ENCODE measurements at places on chromosomes 12 and 14.

DNA sequence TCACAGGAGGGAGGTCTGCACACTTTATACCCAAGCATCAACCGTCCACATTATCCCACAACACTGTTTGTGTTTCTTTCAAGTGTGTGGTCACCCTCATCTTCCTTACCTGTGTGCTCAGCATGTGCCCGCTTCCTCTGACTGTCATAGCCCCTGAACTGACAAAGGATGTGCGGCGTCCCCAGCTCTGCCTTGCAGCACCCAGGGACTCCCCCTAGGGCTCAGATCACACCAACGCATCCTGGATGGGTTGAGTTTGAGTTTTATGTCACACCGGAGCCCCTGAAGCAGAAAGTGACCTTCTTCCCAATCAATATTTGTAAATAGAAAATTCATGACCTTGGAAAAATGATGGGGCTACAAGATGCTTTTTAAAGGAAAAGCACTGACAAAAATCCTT, 770.7 kb upstream of the TMEM132C start:
- no peak for DNase-seq

GRCh38 chr12:9699898-9700605, 30.5 kb downstream of the CLEC2D start:
- no peak for DNase-seq

- DNase-seq: no peak
These were observed 35.9 kb upstream of the PZP start for GRCh38 chr12:9243999-9244649.

DNA sequence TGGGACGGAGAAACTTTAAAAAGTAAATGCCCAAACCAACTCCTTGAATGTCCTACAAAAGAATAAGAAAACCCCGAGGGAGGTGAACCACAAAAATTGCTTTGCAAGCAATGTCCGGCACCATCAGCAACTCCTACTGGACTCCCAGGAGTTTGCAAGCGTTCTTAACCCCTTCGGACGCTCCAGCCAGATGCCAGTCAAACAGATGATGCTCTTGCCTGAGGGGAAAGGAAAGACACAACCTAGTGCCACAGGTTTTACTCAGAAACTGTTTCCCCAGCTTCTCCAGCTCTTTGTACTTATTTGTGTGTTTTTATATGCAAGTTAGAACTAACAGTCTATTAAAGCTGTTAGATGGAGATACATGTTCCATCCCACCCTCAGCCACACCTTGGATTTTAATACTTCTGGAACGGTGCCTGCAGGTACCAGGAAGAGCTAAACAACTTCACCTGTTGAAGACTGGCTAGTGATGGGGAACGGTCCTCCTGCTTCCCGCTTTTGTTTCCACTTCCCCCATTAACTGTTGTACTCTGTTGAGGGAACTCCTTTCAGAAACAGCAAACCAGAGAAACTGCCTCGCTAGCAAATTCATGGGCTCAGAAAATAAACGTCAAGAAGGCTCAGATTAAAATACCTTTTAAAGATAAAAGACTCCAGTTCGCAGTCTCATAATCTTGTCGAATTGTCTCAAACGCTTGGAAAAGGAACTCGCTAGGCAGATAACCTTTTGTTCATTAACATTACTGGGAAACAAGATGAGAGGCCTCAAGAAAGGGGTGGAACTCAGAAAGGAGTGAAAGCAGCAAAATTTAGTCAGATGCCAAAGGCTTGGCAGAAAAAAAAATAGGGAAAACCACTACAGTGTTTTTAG, 1.1 kb upstream of the FERMT2 start:
- DNase-seq: no peak

- DNase-seq: no peak
These were observed 15.3 kb downstream of the KRT2 start for GRCh38 chr12:52636592-52637258.

DNA sequence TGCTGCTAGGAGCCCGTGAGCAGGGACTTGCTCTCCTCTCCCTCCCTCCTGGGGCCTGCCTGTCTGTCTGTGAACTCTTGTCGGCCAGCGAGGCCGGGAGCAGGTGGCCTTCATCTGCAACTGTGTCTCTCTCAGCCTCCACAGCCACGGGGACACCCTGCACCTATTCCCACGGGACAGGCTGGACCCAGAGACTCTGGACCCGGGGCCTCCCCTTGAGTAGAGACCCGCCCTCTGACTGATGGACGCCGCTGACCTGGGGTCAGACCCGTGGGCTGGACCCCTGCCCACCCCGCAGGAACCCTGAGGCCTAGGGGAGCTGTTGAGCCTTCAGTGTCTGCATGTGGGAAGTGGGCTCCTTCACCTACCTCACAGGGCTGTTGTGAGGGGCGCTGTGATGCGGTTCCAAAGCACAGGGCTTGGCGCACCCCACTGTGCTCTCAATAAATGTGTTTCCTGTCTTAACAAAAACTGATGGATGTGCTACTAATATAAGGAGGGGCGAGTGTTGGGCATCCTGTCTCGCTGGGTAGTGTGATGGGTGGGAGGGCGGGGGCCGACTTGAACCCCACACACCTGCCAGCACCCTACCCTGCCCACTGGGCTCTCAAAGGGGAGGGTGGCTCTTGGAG, 34.8 kb downstream of the MEG3 start:
- DNase-seq: peak; percentile 35

DNA sequence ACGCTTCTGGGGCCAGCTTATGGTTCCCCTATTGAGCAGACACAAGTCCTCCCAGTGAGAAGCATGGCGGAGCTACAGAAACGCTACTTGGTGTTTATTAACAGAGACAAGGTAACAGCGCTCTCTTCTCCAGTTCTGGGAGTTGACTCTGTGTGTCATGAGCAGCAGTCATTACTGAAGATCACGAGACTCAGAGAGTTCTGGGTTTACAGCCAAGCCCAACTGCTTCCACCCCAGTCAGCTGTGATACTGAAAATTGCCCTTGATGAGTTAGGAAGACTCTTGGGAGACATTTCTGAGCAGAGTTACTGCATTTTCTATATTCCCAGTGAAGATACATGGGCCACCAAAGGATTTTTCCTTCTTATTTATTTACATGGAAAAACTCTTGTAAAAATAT, 48.6 kb downstream of the CFAP251 start:
- no peak for DNase-seq

DNA sequence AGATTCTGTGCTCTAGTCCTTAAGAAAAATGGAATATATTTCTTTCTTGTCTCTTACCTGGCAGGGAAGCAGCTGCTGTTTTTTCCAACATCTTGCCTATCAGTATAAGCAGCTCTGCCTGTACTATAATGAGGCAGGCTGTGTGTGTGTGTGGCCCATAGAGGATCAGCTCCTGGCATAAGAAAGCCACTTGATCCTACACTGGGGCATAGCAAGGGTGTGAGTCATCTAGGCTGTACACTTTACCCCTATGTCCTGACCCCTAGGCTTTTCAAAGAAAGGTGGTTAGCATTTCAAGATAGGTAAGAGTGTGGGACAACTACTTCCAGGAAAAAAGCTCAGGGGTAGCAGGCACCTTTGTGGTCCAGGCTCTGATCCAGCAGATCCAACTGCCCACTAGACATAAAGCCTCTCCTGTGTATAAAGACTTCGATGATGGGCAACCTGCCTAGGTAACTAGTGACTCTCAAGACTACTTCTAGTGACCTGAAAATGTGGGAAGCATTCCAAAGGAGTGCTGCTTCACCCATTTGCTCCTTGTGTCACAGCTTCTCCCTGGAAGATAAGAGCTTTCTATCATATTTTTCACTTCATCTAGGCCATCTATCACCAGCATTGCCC, 4.9 kb upstream of the SENP1 start:
- no peak for DNase-seq

GRCh38 chr14:92950193-92950540, 27.2 kb downstream of the CHGA start:
- no peak for DNase-seq

GRCh38 chr14:34038358-34039057, 87.6 kb upstream of the EGLN3 start:
- DNase-seq: no peak

DNA sequence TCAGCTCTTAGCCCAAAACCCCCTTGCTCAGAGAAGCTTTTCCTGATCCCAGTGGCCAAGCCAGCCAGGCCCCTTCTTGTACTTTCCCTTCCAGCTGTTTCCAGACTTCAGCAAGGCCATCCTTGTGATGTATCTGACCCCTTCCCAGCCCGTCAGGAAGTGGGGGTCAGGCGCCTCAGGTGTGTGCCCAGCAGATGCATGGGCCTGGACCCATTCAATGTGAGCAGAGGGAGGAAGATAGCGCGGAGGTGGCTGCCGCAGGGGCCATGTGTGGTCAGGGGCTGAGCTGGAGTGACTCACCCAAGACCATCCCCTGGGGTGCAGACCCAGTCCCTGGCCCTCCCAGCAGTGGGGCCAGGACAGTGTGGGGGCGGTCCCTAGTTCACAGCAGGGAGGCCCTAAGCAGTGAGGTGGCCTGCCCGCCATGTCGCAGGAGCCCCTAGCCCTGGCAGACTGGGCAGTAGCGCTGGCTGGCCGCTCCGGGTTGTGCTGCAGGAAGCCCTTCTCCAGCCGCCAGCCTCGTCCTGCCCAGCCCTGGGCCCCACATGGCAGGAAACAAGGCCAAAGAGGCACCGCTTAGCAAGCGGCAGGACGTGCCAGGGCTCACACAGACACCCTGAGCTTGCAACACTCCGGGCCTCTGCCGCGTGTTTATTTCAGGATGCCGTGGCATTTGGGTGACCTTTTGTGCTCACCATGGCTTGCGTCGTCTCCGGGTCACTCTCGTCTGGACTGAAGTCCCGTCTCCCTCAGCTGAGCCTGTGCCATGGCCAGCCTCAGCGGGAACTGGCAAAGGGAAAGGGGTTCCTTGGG, 12.0 kb downstream of the ADSS1 start:
- DNase-seq: peak; percentile 95

DNA sequence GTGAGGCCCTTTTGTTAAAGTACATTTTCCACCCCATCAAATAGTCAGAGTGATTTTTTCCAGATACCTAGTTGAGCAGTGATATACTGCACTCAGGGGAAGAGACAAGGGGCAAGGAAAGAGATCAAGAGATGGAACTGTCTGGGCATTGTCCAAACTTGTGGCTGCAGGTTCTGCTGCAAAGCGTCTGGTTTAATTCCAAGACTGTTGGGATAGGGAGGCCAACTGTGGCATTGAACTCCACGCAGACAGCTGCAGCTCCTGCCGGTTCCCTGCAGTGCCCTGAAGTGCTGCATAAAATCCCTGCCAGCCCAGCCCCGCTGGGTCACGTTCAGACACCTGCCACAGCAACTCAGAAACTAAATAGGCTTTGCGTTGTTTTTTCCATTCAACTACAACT, 30.5 kb downstream of the RPH3A start:
- DNase-seq: no peak

GRCh38 chr12:108477055-108477880, 37.8 kb upstream of the FICD start:
- DNase-seq: no peak

GRCh38 chr12:92676710-92677109, 26.1 kb upstream of the PLEKHG7 start:
- no peak for DNase-seq

GRCh38 chr14:28765831-28766468, 637 bp upstream of the FOXG1 start:
- DNase-seq: no peak

- DNase-seq: no peak
These were observed 16.7 kb upstream of the ERC1 start for GRCh38 chr12:974271-974862.

DNA sequence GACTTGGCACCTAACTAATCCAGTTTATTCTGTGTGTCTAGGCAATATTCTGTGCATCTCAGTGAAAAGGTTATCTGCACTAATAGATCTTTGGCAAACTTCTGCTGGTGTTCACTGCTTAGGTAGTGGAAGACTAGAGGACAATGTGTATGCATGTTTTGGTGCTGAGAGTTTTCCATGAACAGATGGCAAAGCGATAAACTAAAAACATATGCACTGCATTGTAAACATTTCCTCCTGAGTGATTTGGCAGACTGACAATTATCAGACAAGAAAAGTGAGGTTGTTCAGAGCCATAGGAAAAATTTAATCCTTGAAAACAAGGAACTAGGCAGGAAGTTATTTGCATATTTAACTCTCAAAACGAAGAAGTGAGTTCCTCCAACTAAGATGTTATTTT, 400.4 kb downstream of the ATP23 start:
- no peak for DNase-seq

GRCh38 chr12:54394281-54394719, 9.8 kb upstream of the ZNF385A start:
- no peak for DNase-seq

- DNase-seq: no peak
These were observed 311.1 kb upstream of the FKBP4 start for GRCh38 chr12:2483713-2484112.

DNA sequence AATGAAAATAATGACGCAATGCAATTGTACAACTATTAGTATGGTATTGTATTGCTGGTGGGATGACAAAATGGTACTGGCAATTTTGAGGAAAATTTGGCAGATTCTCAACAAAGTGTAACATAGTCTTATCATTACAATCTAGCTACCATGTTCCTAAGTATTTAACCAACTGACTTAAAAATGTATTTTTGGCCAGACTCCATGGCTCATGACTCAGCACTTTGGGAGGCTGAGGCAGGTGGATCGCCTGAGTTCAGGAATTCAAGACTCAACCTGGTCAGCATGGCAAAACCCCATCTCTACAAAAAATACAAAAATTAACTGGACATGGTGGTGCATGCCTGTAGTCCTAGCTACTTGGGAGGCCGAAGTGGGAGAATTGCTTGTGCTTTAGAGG, 1409.5 kb downstream of the AACS start:
- DNase-seq: no peak

DNA sequence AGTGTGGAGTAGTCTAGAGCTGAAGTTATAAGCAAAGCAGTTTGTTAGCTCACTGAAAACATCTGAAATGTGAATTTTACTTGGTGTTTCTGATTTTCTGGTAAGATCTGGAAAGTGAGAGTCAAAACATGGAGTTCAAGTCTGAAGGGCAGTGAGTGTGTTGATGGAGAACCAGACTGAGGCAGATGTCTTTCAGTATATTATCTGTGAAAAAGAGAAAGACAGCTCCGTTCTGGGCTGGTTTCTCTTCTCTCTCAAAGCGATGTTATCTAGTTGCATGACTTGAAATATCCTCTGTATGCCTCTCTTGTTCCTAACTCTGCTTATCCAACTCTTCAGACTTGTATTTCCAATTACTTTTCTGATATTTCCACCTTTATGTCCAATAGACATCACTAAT, 381.9 kb upstream of the RGS6 start:
- DNase-seq: no peak
